ENCODE measurements at places on chromosomes 2 and 18.

GRCh38 chr2:65070172-65070830 lies 14.1 kb downstream of the CEP68 start:
- peak; percentile 43 for DNase-seq

DNA sequence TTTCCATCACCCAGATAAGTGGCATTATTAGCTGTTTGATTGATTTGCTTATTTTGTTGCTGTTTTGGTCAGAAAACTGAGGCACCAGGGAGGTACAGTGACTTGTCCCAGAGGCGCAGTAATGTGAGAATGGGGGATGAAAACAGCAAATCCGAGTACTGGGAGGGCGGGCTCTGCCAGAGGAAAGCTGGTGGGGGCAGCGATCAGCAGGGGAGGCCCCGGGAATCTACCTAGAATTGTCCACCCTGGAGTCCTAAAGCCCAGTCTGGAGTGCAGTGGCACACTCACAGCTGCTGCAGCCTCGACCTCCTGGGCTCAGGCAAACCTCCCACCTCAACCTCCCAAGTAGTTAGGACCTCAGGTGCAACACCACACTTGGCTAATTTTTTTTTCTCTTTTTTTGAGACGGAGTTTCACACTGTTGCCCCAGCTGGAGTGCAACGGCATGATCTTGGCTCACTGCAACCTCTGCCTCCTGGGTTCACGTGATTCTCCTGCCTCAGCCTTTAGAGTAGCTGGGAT lies 17.0 kb upstream of the PTMA start:
- DNase-seq, result no peak

DNA sequence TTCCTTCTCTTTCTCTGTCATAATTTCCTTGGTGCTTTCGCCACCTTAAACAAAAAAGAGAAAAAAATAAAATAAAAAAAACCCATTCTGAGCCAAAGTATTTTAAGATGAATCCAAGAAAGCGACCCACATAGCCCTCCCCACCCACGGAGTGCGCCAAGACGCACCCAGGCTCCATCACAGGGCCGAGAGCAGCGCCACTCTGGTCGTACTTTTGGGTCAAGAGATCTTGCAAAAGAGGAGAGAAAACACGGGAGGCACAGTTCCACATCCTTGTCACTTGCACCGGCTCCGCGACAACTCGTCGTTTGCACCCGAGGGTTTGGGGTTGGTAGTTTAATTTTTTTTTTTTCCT lies 1.8 kb upstream of the SP9 start:
- no peak for DNase-seq

- DNase-seq, result no peak
These were observed 2.5 kb upstream of the GBX2 start for GRCh38 chr2:236170590-236171165.

DNA sequence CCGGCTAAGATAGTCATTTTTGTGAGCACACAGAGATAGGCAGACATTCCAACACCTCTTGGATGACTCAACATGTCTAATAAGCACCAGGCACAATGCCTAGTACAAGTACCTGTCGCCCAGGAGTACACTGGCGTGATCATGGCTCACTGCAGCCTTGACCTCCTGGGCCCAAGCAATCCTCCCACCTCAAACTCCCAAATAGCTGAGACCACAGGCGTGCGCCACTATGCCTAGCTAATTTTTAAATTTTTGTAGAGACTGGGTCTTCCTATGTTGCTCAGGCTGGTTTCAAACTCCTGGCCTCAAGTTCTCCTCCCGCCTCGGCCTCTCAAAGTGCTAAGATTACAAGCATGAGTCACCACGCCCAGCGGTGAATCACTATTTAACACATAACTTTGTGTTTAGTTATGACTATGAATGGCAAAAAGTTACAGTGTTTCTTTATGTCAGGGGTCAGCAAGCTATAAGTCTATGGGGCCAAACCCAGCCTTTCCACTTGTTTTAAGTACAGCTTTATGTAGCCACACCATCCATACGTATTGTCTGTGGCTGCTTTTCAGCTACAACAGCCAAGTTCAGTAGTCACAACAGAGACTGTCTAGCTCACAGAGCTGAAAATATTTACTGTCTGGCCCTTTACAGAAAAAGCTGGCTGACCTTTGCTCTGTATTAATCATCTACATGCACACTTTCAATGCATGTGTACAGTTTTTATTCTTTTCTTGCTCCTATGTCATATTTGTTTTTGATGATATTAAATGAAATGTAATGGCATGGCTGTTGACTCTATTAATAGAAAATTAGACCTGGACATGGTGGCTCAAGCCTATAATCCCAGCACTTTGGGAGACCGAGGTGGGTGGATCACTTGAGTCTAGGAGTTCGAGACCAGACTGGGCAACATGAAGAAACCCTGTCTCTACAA lies 18.7 kb downstream of the ORC2 start:
- peak; percentile 83 for DNase-seq

DNA sequence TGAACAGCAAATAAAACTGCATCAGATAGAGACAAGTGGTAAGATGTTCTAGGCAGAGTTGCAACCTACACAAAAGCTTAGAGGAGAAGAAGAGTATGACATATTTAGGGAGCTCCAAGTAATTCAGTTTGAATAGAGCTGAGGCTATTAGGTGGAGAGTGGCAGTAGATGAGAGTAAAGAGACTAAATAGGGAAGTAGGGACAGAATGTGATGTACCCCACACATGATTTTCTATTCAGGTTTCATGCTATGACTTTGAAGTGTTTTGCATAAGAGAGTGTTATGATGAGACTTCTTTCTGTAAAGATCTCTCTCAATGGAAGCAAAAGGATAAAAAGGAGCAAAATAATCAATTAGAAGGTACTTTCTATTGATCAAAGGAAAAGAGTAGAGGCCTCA lies 206.8 kb upstream of the ERBB4 start:
- DNase-seq, result no peak

GRCh38 chr2:219737270-219737691 lies 109.9 kb downstream of the SLC4A3 start:
- peak; percentile 12 for DNase-seq

GRCh38 chr2:165055082-165055851 lies 99.9 kb upstream of the SLC38A11 start:
- DNase-seq, result peak; percentile 75

DNA sequence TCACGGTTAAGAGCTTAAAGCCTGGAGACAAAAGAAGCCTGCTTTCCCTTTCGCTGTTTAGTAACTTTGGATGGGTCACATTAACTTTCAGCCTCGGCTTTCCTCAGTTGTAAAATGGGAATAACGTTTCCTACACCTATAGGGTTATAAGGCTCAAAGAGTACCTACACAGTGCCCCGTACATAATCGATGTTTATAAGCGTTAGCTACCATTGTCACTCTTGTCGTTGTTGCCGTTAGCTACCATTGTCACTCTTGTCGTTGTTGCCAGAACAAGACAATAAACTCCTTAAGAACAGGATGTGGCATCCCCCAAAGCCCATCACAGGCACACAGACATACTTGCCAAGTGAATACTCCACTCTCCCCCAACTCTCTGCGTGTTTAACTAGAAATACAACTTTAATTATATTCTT lies 901 bp upstream of the MFSD6 start:
- DNase-seq, result no peak

GRCh38 chr2:60820416-60821132 lies 60.8 kb upstream of the REL start:
- no peak for DNase-seq

- no peak for DNase-seq
These were observed 95.3 kb upstream of the ID2 start for GRCh38 chr2:8586457-8587051.

- no peak for DNase-seq
These were observed 38.8 kb downstream of the ZNF519 start for GRCh38 chr18:14093307-14093915.
